ENCODE measurements at places on chromosomes 12 and 14.

DNA sequence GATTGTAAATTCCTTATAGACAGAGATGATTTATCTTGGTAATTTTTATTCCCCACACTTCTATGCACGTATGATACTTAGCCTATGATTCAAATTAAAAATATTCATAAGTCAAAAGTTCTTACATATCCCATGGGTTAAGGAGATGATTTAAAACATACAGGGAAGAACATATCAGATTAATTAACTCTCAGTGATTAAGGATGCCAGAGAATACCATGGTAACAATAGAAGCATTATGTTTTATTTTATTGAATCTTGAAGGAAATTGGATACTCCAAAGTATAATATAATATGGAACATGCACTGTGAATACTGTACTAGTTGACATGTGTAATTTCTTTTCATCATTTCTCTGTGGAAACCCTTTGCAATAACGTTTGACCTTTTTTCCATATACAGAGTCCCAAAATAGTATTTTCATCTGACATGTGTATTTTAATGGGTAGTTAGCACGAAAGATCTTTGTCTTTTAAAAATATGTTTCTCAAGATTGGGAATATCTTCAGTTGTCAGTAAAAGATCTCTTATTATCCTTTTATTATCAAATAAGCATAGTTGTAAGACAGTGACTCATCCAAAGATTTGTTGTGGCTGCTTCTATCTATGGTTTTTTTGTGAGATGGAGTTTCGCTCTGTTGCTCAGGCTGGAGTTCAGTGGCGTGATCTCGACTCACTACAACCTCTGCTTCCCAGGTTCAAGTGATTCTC lies 166.7 kb downstream of the RAD51B start:
- DNase-seq: no peak

DNA sequence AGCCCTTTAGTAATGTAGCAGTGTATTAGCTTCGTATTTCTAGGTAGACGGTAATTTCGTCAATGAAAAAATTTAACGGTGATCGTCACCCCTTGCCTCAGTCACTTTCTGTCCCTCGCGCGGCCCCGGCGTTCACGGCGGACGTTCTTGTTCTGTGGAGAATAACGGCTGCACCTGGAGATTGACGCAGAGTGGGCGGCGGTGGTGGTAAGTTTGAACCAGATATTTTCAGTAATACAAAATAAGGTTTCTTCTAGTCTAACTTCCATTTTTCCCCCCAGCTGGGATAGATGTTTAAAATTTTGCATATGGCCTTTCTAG lies 341 bp downstream of the ZNF10 start:
- peak; percentile 54 for DNase-seq

DNA sequence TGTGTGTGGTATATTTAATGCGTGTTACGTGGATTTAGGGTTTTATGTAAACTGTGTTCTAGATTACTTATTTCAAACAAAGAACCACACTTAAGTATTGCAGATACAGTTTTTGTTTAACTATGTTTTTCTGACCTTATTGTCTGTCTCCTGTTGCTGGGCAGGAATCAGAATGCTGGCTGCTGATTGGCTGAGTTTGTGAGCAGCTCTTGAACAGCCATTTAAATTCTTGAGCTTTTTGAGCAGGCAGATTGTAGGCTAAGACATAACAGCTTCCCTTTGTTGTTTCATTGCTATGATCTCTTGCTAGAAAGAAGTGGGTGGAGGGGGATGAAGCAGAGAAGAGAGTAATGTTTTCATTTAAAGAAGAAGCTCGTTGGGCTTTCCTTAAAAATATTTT lies 52.2 kb downstream of the ATF7IP start:
- DNase-seq: peak; percentile 63

DNA sequence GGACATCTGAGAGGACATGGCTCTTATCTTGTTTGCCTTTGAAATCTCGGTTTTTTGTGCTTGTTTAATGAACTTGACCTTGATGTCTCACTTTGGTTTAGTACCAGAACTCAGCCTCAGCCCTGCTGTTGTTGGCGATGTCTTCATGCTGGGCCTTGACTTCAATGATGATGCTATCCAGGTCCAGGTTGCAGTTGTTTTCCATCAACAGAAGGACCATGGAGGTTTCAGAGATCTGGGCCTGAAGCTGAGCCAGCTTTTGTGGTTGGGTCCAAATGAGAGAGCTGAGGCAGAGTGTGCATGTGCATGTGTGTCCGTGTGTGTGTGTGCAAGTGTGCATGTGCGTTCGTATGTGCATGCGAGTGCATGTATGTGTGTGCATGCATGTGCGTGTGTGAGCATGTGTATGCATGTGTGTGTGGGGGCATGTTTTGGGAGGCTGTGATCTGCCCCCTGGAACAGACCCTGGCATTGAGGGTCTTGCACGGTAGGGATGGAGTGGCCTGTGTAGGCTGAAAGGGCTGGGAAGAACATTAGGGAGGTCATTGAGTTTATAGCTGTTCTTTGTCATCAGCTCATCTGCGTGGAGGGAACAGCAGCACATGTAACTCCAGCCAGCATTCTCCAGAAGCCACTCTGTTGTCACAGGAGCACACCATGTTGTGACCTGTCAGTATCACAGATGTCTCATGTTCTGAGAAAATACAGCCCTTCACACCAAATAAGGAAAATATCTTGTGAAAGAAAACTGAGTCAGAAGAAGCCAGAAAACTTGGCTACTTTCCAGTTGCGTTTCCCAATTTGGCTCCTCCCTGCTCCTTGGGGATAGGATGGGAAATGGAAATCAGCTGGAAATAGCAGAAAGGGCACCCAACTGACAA lies 10.0 kb upstream of the KRT82 start:
- no peak for DNase-seq

DNA sequence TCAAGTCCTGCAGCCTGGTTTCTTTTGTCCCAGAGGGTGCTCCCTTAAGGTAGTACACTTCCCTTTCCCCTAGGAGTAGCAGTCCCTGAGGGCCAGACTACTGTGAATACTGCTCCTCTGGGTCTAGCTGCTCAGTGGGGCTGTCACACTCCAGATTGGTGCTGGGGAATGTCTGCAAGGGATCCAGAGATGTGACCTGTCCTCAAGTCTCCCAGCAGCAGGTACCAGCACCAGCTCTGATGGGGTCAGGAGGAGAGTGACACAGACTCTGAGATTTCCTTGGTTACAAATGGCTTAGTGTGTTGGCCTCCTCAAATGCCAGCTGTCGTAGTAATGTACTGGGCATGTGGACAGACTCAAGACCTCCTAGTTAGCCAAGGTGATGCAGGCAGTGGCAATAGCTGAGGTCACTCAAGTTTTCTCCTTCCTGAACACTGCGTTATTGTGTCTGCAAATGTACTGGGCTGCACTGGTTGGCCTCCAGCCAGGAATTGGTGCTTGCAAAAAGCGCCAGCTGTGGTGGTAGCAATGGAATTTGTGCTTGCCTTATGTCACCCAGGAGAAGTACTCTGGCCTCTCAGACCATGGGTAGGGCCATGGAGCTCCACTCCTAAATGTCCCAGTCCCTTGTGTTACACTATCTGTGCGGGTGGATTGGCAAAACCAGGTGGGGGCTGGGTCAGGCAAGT lies 36.4 kb upstream of the AEBP2 start:
- no peak for DNase-seq

DNA sequence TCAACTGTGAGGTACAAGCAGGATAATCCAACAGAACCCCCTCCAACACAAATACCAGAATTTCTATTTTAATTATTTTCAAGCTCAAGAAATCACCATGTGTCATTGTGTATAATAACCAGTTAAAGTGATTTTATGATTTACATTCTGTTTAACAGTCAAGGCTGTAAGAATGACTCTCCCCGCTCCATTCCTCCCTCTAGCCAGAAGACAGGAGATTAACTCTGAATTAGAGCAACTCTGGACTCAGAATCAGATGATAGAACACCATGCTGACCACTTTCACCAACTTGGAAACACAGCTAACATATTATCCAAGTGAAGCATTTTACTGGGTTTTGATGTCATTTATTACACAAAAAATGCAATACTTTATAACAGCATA lies 71.9 kb downstream of the ATP2B1 start:
- DNase-seq: no peak

Measured in effector CD8-positive, alpha-beta T cell (primary cell).